Fibroblast of skin of right biceps (primary cell): ENCODE measurements at places on chromosomes 1 and 21.
A peak's percentile ranks its signal among the peaks of the same experiment; 100 is the strongest.

- no peak for DNase-seq
Observed at GRCh38 chr1:3011127-3011526, 10.1 kb upstream of the ACTRT2 start.

- DNase-seq, result peak; percentile 75
Observed at GRCh38 chr1:172269644-172270043, 150.8 kb upstream of the C1orf105 start.

DNA sequence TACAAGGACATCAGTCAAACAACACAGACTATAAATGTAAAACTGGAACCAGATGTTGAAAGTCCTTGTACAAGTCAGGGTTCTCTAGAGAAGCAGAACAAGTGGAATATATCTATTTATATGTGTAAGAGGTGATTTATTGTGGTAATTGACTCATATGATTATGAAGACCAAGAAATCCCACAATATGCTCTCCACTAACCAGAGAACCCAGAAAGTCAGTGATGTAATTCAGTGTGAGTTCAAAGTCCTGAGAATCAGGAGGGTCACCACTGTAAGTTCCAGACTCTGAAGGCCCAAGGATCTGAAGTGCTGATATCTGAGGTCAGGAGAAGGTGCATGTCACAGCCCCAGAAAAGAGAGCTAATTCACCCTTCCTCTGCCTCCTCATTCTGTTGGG, 57.0 kb downstream of the LRRC53 start:
- no peak for DNase-seq

- DNase-seq, result no peak
Observed at GRCh38 chr1:17342014-17342441, 30.0 kb upstream of the PADI6 start.

- no peak for DNase-seq
Observed at GRCh38 chr1:232915212-232915611, 35.2 kb upstream of the NTPCR start.

DNA sequence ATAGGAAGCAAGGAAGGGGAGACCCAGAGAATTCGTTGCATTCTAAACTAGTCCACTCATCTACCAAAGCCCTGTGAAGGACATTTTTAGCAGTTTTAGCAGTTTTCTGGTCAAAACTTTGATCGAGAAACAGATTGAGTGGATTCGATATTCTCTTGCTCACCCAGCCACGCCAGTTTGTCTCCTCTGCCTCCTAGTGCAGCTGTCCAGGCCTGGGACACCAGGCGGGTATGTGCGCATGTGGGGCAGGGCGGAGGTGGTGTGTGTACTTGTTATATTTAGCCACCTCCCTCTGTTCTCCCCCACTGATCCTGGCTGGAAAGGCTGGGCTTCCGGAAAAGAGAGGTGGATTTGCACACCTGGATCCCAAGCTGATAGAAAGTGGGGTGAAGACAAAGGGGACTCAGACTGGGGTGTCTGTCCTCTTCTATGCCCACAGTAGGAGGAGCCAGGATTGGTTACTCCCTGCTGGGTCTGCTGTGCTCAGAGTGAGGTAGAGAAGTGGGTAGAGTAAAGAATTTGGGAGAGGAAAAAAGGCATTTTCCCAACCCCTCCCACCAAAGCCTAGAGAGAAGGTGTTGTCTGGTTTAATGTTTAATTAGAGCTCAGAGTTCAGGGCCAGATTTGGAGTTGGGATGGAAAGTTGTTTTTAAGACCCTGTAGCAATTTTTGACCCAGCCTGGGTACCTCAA, 3.8 kb downstream of the LMNA start:
- DNase-seq, result no peak

GRCh38 chr1:200968469-200969410, 54.8 kb downstream of the KIF21B start:
- no peak for DNase-seq

GRCh38 chr1:21294266-21294989, 4.2 kb upstream of the ECE1 start:
- DNase-seq, result no peak

- DNase-seq, result peak; percentile 30
Observed at GRCh38 chr1:183632964-183633363, 2.6 kb downstream of the ARPC5 start.

- peak; percentile 88 for DNase-seq
Observed at GRCh38 chr1:210584439-210585113, 255.9 kb downstream of the HHAT start.

GRCh38 chr21:45335761-45336534, 48.3 kb upstream of the POFUT2 start:
- no peak for DNase-seq

- DNase-seq, result no peak
Observed at GRCh38 chr1:10132852-10133251, 77.5 kb upstream of the KIF1B start.
